Kasumi-1 (cell line): ENCODE measurements at places on chromosomes 5 and 9.

- no peak for DNase-seq
These were observed 8.4 kb upstream of the MXD3 start for GRCh38 chr5:177319913-177320588.

GRCh38 chr9:94650949-94651348, 11.6 kb upstream of the FBP1 start:
- DNase-seq, result no peak

DNA sequence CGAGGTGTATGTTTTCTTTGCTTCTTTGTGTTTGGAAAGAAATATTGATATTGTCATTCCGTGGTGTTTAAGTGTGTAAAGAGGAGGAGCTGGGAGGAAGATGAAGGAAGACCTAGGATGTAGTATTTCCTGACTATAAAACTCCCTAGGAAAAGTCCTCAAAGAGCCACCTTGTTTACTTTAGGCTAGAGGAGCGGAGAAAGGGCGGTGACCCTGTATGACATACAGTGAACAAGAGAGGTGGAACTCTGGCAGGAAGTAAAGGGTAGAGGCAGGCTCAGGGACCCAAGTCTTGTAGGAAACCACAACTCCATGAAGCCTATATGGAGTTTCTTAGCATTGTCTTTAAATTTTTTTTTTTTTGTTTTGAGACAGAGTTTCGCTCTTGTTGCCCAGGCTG, 303.9 kb downstream of the DOCK8 start:
- no peak for DNase-seq

DNA sequence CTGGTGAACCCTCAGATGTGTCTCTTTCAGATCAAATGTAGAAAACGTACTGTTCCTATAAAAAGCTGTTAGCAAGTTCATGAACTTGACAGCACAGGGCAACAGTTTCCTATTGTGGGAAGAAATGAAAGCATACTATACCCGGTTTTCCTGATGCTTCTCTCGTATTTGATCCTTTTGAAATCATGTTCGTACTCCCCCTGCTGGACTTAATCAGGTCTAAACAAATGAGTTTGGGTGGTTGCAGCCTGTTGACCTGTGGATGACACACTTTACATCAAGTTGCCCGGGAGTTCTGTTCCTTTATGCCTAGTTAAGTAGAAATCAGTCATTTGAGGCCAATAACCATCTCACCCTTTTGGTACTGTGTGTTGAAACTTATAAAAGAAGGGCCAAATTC, 1992.3 kb downstream of the MAT2B start:
- peak; percentile 35 for DNase-seq

DNA sequence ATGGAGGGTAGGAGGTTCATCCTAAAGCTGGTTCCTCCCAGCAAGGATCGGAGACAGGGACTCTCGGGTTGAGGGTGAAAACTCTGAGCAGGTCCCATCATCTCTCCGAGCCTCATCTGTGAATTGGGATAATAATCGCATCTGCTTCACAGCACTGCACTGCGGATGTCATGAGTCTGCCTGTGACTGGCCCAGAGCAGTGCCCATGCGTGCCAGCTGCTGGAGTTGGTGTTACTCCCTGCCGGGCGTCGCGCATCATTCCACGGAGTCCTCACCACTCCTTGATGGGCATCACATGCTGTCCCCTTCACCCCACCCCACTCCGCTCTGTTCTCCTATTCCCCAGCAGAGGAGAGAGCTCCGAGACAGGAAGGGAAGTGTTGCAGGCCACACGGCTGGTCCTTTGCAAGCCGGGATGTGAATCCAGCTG, 35.1 kb upstream of the ORM1 start:
- DNase-seq, result no peak

DNA sequence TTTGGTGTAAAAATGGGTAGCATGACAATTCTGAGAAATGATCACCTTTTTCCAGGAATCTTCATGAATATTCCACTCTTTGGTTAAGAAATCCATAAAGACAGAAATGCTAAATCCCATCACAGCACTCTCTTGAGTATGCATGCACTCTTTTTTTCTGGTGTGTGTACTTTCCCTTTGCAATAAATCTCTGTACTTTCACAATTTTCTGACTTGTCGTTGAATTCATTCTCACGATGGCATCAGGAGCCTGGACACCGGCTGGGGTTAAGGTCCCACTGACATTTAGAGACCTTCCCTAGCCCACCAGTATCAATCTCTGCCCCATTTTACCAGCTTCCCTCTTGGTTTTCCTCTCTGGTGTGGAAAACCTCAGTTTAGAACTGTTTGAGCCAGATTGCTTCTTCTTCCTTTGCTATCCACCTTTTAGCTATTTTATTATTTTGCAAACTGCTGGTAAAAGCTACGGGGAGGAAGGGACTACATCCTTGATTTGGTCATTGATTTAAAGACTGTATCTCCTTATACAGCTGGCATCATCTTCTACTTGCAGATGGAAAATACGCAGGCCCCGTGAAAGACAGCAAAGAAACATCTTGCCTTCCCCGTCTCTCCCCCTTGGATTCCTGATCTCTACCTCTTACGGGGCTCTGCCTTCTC, 59.9 kb upstream of the ZFR start:
- DNase-seq, result peak; percentile 41

- DNase-seq, result no peak
These were observed 186.5 kb downstream of the CHSY3 start for GRCh38 chr5:130090569-130091270.

DNA sequence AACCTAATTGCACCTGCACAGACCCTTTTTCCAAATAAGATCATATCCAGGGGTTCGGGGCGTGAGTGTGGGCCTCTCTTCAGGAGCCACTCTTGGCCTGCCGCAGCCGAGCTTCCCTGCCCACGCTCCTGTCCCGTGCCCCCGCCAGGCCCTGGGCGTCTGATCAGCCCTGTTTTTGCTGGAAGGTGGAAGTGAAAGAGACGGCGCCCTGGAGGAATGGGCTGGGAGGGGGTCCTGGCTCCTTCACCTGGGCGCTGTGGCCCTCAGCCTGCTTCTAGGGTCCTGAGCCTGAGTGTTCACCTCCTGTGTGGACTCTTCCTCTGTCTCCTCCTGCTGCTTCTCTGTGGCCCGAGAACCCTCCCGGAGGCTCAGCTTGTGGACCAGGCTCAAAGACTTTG, 11.2 kb upstream of the COL5A1 start:
- DNase-seq, result no peak

- DNase-seq, result no peak
These were observed 587.0 kb upstream of the ADAMTS16 start for GRCh38 chr5:4553130-4553529.

- DNase-seq, result no peak
These were observed 409.8 kb downstream of the NTRK2 start for GRCh38 chr9:85079349-85079748.
